ENCODE measurements at places on chromosomes 13 and 19.

DNA sequence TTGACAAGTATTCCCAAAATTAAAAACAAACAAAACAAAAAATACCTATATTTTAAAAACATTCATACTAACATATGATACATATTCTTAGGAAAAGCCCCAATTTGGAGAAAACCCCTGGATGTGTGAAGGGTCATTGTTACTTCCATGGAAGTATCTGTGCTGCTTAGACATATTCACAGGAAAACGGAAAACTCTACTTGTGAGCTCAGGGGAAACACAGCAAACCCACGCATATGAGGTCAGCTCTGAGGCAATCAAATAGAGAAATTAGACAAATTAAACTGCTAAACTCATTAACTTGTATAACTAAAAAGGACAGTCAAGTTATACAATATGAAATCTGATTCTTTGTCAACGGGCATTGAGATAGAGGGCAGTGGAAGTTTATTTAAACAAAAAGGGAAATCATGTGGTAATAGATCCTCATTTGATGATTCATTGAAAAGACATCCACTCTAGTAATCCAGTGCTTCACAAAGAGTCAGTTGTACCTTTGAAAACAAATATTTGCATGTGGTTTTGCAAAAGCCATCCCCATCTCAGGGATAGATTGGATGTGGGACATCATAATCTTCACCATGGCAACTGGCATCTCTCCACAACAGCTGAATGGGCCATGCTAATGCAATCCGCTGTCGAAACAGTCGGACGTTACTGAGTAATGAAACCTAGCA, 423.4 kb downstream of the ITGBL1 start:
- no peak for DNase-seq

DNA sequence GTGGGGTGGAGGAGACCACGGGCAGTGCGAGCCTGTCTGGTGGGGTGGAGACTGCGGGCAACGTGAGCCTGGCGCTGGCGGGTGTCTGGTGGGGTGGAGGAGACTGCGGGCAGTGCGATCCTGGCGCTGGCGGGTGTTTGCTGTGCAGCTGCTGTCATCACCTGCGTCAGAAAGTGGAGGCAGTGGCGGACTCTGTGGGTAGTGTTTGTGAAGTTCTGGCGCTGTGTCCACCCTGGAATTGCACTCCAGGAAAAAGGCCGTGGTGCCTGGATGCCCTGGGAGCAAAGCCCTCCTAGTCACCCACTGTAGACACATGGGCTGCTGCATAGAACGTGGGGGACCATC, 6.2 kb downstream of the TEX29 start:
- no peak for DNase-seq

DNA sequence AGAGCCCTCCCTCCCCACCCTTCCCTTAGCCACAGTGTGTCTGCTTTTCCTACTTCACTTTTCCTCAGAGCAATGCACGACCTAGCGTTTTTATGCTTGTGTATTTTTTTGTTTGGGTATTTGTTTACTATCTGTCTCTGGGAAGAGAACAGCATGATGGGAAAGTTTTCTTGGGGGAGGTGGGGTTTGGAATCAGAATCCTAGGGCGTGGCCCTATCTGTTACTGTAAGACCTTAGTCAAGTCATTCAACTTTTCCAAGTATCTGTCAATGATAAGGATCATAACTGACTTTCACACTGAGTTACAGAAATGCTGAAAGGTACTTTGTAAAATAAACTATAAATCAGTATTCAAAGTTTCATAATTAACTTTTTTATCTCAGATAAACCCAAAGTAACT, 146.3 kb upstream of the WASF3 start:
- DNase-seq: no peak

DNA sequence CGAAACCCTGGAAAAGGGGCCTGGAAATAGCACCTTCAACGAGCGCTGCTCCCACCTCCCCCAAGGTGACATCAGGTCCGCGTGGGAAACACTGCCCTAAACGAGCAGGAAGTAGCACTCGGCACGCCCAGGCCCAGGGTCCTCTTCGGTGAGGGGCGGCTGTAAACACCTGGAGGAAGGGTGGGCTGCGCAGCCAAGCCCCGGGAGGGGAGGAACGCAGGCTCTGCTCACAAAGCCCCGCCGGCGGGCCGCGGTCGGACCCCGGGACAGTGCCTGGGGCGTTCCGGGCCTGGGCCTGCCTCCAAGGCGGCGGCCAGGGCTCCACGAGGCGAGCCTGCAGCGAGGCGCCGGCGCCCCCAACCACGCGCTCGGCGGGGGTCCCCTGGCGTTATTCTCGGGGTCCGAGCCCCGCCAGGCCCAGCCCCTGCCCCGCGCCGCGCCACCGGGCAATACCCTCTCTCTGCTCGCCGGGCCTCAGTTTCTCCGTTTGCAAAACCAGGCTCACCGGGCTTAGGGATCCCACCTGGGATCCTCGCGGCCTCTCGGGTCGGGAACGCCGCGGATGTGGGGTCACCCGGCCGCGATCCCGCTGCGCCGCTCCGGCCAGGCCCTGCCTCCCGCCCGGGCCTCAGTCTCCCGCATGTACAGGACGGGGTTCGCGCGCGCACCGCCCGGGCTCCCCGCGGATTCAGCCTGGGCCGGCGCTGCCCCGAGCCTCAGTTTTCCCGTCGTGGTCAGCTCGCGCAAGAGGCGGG, 630 bp downstream of the RNF126 start:
- DNase-seq: peak; percentile 75

DNA sequence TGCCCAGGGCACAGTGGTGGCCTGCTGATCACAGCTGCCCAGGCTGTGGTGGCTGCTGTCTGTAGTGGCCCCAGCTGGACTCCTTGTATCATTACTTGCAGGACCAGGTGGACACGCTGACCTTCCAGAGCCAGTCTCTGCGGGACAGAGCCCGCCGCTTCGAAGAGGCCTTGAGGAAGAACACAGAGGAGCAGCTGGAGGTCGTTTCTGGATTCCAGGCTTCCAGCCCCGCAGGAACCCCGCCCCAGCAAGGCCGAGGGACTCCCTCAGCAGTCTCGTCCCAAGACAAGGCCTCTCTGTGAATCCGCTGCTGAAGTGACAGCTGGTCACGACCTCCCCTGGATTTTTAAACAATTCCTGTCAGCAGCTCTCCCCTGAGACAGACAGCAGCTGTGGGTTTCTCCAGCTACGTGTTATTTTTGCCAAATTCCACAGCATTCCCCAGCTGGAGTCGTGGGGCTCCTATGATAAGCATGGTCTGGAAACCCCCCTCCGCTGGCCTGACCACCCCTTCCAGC, 98.3 kb downstream of the SLC7A1 start:
- no peak for DNase-seq

GRCh38 chr13:46778890-46779289, 18.1 kb downstream of the ESD start:
- no peak for DNase-seq

DNA sequence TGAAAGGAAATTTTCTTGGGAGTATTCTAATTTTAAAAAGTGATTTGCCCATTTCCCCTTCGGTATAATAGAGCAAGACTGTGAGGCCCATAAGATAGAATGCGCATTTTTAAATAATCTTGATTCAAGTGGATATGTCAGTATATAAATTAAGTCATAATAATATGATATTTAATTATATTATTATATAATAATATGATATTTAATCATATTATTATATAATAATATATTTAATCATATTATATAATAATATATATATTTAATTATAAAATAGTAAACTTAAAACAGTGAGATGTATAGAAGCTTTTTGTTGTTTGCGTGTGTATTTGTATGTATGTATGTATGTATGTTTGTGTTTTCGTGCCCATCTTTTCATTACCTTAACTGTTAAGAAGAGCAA, 682.5 kb downstream of the PCDH9 start:
- DNase-seq: no peak

- DNase-seq: no peak
These were observed 2898.1 kb downstream of the PCDH9 start for GRCh38 chr13:64332048-64332447.

DNA sequence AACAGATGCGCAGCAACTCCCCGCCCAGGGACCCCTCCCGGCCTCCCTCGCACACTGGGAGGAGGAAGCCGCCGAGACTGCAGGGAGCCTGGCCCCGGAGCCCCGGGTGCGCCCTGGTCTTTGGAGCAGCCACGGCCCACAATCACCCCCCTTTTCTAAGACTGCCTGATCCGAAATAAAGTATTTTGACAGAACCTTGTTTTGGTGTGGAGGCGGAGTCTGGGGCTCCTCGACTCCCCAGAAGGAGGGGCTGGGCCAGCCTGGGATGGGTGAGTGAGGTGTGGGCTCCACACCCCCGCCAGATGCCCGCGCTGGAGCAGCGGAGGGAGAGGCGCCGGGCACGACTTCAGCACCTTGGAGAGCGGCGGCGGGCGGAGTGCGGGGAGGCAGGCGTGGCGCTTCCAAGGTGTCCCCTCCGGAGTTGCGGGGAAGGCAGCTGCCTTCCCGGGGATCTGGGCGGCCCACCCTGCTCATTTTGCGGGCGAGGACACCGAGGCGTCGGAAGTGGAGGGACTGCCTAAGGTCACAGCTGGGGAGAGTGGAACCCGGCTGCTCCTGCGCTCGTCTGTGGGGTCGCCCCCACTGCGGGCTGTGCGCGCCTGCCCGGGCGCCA, 9.4 kb downstream of the SIRT6 start:
- peak; percentile 74 for DNase-seq

- DNase-seq: no peak
These were observed 240.4 kb downstream of the KCNRG start for GRCh38 chr13:50255639-50256038.

DNA sequence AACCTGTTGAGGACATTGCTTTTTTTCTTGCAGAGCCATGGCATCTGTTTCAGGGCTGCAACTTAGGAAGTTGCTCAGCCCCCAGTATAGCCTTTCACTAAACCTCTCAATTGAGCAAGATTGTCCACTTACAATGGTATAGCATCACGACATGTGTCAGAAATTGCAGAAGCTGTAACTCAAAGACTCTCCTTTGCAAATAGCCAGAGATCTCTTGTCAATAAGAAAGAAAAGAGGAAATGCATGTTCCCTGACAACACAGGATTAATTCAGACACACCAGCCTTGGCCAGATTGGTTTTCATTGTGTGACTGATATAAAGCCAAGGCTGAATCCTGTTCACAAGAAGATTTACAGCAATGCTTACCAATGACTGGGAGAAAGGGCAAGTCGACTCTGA, 38.7 kb upstream of the CYSLTR2 start:
- DNase-seq: no peak

GRCh38 chr19:2962018-2962670, 15.2 kb upstream of the TLE6 start:
- no peak for DNase-seq

DNA sequence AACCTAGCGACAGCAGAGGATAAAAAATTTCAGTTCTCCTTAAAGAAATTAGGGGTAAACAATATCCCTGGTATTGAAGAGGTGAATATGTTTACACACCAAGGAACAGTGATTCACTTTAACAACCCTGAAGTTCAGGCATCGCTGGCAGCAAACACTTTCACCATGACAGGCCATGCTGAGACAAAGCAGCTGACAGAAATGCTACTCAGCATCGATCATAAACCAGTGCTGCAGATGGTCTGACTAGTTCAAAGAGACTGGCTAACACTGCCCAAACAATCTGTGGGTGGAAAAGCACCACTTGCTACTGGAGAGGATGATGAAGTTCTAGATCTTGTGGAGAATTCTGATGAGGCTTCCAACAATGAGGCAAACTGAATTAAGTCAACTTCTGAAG, 19.9 kb upstream of the ACOD1 start:
- DNase-seq: no peak

DNA sequence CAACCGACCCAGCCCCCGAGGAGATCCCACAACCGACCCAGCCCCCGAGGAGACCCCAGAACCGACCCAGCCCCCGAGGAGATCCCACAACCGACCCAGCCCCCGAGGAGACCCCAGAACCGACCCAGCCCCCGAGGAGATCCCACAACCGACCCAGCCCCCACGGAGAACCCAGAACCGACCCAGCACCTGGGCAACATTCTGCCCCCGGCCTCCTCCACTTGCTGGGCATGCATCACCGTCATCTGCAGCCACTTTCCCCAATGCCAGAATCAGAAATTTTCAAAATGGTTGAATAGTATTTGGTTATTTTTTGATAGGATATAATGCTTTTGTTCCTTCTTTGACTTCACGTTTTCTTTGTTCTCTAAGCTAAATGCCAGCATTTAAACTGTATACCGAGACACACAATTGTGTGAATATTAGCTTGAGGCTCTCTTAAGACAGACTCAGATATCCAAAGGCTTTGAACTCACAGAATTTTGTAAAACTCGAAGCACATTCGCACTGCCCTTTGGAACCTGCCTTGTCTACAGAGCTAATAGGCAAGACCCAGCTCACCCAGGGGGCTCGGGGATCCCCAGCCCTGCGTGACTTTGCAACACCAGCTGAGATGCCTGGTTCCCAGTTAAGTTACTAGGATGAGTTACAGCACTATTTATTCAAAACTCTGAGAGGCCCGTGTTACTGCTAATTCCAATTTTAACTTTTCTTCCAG, 15.5 kb upstream of the RASA3 start:
- no peak for DNase-seq

DNA sequence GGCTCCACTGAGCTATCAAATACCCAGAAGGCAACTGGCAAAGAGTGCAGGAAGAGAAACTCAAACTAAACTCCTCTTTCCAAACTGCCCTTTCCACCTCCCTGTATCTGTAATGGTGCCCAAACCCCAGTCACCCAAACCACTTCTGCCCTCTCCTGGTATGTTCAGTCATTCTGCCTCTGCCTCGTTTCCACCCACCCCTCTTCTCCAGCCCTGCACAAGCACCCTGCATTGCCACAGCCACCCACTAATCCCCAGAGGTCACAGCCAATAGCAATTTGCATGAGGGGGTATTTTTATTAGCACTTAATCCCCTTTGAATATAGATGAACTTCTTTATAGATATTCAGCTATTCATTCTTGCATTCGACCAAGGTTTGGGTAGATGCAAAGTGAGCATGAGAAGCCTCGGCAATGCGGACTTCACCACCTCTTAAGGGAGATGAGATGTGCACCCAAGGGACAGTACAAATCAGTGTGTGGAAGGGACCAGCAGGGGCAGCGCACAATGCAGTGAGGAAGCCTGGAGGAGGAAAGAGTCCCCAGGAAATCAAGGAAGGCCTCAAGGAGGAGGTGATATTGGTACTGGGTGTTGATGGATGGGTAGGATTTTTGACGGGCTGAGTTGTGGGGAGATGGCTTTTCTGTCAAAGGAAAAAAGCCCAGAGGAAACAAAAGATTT, 12.4 kb downstream of the TMEM272 start:
- DNase-seq: no peak

Data from stimulated activated CD4-positive, alpha-beta T cell treated with anti-CD3 and anti-CD28 coated beads, Interleukin-4, amount 100 ng/mL, for 1 hour (primary cell).